ENCODE measurements at places on chromosomes 7 and 10.

DNA sequence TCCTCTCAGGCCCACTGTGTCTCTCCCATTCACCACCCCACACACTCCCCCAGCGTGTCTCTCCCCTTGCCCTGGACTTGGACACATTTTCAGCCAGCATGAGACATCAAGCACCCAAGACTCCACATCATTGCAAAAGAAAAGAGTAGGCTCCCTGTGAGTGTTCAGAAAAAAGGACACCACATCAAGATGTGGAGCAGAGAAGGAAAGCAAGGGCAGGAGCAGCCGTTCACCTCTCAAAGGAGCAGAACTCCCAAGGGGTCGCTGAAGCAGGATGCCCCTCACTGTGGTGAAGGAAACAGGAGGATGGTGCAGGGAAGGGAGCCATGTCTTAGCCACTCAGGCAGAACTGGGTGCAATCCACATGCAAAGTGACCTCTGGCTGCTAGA, 89.9 kb upstream of the MACROH2A2 start:
- DNase-seq, result no peak

GRCh38 chr10:119724593-119725516, 995 bp upstream of the INPP5F start:
- DNase-seq, result no peak

DNA sequence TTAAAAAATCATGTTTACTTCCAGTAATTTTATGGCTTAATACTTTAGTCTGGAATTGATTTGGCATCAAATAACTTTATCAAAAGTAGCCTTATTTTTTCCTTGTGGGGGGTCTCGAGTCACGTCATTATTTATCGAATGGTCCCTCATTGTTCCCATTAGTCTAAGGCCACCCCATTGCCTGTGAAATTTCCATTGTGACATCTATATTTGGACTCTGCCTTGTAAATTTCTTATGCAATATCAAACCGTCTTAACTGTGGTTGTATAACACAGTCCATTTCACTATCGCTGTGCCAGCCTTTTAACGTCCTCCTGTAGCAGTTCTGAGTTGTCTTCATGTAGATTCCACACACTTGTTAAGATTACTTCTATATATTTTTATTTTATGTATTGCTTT, 103.9 kb upstream of the RET start:
- DNase-seq, result no peak

GRCh38 chr7:77461246-77461645, 45.1 kb upstream of the GSAP start:
- no peak for DNase-seq

DNA sequence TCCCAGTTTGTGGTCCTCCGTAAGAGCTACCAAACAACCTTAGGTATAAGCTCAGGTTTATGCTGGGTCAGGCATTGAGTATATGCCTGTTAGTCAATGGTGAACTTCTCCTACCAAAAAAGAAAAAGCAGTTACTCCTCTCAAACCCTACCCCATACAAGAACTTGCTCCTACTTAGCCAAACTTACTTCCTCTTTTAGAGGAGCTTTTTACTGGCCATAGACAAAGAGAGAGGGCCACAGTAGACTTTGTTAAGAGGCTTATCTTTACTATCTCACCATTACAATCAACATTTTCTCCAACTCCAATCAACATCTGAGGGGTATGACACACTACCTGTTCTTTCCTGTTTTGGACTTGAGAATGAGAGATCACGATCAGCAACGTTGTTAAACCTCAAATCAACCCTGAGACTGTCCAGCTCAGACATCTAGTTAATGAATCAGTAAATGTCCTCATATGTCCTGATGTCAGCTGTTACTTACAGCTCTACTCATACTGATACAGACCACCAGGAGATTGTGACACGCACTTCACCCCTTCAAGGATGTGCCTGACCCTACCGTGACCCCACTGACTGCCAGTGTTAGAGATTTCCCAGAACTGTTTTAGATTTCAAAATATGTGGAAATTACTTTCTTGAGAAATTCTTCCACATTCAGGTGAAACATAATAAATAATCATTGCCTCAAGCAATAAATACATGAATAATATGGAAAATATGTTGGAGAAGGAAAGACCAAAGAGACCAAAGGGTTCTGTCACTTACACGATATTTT, 18.4 kb upstream of the CCDC71L start:
- DNase-seq, result peak; percentile 12

DNA sequence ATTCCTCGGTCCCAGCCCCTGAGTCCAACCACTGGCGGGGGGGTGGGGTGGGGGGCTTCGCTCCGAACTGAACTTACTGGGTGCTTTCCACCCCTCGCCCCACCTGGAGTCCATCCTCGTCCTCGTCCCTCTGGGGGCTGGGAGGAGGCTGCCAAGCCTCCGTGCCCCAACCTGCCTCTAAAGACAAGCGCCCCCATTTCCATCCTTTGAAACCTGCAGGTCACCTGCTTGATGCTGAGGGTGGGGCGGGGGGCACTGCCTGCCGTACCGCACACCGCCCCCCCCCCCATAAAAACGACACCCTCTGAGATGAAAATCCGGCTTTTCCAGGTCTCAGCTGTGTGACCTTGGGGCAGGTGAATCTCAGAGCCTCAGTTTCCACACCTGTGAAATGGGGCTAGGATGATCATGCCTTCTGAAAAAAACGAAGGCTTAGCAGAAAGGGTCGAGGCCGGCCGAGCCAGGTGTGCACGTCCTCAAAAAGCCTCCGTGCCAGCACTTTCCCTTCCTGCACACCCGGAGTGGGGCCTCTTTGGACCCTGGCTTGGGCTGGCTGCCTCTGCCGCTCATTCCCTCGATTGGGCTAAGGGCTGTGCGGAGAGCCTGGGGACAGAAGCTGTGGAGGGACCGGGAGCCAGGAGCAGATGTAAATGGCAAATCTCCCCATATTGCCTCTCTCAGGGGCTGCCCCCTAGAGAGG, 967 bp downstream of the ELFN1 start:
- DNase-seq, result no peak

- no peak for DNase-seq
Observed at GRCh38 chr7:17062151-17063044, 180.6 kb upstream of the AGR3 start.

- DNase-seq, result no peak
Observed at GRCh38 chr7:10815546-10815945, 158.1 kb upstream of the PHF14 start.

- DNase-seq, result no peak
Observed at GRCh38 chr10:121753726-121754476, 155.7 kb upstream of the FGFR2 start.

DNA sequence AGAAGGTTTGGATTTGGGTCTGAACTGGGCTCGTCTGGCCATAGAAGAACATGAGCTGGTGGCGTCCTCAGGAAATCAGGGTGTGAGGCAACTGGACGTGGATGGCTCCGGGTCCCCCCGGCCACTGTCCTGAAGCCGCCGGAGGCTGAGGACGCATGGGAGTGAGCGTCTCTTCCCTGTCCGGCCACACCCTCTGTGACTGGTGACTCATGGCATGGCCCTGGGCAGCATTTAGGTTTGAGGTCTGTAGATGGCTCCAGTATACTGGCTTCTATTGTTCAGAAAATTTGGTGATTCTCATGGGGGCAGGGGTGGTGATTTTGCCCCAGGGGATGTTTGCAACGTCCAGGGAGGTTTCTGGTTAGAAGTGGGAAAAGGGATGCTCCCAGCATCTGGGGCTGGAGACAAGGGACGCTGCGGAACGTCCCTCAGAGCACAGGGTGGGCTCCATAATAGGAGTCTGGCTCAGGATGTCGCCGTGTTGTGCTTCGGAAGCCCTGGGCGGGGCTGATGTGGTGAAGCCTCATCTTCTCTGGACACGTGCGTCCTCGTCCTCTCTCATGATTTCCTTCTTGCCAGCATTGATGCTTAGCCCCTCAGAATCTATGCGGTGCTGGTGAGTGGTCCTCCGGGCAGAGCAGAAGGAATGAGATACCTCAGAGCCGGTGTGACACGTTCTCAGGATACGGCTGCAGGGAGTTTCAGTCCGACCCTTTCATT, 49.9 kb downstream of the PITRM1 start:
- no peak for DNase-seq

DNA sequence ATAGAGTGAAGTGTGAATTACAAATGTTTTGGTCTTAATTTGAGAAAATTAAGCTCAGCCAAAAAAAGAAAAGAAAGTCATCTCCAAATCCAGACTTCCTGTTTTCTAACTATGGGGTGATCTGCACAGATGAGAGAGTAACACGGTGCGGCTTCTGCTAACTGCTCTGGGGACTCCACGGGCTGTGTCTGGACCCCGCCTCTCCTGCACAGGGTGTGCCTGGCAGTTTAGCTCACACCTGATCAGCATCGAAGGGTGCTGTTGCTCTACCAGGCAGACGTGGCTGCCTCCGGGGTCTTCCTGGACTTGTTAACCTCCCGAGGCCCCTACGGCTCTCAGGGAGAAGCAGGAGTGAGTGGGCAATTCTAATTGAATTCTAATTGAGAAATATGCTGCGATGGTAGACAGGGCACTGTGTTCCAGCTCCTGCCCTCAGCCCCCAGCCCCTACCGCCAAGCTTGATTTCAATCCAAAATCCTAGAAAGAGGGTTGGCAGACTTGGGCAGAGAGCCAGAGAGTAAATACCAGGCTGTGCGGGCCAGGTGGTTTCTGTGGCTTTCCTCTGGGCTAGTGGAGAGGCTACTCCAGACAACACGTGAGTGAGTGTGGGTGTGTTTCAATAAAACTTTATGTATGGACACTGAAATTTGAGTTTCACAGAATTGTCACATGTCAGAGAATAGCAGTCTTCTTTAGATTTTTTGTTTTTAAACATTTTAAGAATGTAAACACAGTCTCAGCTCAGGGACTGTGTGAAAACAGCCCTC, 13.4 kb downstream of the SHH start:
- DNase-seq, result no peak

GRCh38 chr7:24052572-24053260, 231.3 kb upstream of the NPY start:
- no peak for DNase-seq

DNA sequence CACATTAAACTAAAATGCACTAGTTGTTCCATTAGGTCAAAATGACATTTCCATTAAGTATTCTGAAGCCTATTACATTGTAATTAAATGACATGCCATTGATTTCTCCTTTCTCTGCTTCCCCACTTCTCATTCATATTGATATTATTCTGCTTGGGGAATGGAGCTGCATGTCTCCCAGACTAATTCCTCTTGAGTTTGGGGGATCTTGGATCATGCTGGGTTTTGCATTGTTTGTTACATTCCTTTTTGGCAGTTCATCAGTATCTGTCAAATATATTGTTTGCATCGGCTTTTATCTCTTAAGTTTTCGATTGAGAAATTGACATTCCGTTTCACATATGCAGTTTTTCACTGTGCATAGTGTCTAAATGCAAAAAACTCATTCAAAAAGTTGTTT, 65.1 kb upstream of the CYP26C1 start:
- no peak for DNase-seq

DNA sequence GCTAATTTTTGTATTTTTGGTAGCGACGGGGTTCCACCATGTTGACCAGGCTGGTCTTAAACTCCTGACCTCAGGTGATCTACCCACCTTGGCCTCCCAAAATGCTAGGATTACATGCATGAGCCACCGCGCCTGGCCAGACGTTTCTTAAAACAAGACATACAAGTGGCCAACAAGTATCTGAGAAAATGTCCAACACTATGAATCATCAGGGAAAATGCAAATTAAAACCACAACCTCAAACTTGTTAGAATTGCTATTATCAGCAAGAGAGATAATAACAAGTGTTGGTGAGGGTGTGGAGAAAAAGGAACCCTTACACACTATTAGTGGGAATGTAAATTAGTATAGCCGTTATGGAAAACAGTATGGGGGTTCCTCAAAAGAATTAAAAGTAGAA, 148.6 kb downstream of the SUGCT start:
- no peak for DNase-seq

DNA sequence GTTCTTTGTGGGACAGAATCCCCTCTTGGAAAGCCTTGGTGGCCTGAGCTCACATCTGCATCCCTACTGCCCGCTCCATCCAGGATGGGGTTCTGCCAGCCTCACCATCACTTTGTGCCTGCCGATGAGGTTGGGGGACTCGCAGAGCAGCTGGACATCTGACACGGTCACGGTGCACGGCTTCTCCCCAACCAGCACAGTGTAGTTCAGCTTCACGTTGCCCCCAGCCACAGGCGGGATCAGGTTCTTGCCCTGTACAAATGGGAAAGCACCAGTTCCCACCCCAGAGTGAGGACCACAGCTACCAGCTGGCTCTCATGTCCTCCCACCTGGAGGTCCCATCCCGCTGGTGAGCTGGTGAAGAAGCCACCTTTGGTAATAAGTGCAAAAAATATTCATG, 395.8 kb downstream of the PLXNA4 start:
- no peak for DNase-seq

GRCh38 chr7:42689626-42690025, 222.2 kb downstream of the C7orf25 start:
- no peak for DNase-seq

- DNase-seq, result no peak
Observed at GRCh38 chr10:112843623-112844022, 106.4 kb upstream of the TCF7L2 start.
